ENCODE measurements at places on chromosomes 1 and 21.
A peak's percentile ranks its signal among the peaks of the same experiment; 100 is the strongest.

DNA sequence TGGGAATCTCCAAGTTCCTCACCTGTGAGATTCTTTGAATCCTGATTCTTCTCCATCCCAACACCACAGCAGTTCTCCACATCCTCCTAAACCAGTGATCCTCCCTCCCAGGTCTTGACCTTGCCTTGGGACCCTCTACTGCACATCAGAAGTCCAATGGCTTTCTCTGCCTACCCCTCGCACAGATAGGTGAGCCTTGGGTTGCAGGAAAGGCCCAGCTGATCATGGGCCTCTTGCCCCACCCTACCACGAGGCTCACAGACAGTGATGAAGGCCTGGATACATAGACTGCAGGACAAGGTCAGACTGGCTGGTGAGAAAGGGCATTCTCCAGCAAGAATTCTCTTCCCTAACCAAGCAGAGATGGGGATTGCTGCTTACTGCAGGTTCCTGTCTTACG lies 825 bp downstream of the FABP3 start:
- no peak for DNase-seq

GRCh38 chr21:14741256-14741655 lies 195.1 kb upstream of the SAMSN1 start:
- no peak for DNase-seq

DNA sequence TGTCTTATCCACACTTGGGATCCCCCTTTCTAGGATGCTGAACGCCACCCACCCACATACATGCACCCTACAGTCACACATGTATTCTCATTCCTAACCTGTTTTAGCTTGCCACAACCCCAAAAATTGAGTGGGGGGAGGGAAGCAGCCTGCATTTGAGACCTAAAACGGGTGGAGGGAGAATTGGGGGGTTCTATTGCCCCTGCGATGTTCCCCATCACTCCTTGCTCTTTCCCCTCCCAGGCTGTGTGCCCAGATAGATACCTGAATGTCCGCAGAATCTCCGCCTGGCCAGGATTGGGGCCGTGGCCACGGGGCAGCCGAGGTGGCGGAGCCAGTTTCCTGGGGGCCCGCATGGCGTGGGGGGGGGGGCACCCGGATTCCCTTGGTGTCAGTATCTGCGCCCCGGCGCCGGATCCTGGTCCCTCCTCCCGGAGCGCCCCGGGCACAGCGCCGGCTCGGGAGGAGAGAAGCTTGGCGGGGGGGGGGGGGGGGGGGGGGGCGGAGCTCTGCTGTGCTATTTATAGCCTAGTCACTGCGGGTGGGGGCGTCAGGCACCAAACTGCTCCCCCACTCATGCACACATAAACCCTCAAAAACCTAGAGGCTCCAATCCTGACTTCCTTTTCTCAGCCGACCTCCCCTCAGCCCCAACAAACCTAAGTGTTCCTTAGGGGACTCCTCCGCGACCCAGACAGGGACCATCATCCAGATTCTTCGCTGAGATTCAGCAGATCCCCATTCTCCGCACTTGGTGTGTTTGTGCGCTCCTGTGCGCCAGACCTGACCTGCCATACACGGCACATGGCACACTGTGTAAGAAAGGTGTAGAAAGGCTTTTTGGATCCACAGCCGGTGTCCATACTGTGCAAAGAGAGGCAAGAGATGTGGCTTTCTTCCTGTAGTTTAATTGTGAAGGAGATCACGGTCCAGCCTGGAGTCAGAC lies 1.9 kb downstream of the ANKRD34A start:
- no peak for DNase-seq

GRCh38 chr1:187336441-187337168 lies 507.9 kb downstream of the PLA2G4A start:
- no peak for DNase-seq

- DNase-seq, result no peak
These were observed 2.3 kb downstream of the PCNT start for GRCh38 chr21:46326110-46326703.

GRCh38 chr1:51549901-51550300 lies 30.8 kb upstream of the EPS15 start:
- no peak for DNase-seq

- DNase-seq, result peak; percentile 87
These were observed 109.6 kb downstream of the KCNN3 start for GRCh38 chr1:154760469-154760933.

- peak; percentile 72 for DNase-seq
These were observed at the start of gene DVL1 for GRCh38 chr1:1349256-1350012. Gene DVL1 (minus strand): TSS chr1:1349418. CDS start chr1:1349065, 353 bp downstream.

DNA sequence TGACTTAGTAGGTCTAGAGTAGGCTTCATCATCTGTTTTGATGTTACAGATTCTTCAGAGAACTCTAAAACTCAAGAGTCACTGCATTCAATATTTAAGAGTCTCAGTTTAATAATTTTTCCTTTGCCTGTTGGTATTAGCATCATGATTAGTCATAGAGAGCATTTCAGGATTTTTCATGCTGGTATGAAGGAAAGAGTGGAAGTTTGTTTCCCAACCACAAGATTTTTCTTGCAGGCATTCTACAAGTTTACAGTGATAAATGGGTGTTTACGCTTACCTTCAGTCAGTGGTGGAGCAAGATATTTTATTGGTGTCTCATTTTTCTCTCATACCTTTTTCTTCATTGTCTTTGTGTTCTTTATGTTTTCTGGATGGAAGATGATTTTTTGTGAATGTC lies 58.4 kb upstream of the MYOCOS start:
- no peak for DNase-seq

- DNase-seq, result no peak
These were observed 22.7 kb upstream of the ACTL8 start for GRCh38 chr1:17732475-17732874.

DNA sequence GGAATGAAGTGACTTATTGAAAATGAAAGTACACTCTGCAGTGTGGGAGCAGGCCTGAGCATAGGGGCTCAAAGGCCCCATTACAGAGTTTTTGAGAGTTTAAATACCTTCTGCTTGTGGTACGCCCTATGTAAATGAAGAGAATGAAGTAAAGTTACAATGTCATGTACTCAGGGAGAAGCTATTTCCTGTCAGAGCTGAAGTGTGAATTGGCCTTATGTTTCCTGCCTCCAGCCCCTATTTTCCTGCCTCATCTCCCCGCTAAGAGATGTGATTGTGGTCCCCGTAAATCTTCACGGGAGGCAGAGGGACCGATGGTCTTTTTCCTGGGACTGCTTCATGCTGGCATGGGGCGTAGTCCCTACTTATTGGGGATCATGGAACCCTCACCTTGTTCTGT lies 2.5 kb upstream of the ZNF683 start:
- DNase-seq, result no peak

GRCh38 chr1:147204080-147204479 lies 21.1 kb downstream of the FMO5 start:
- DNase-seq, result no peak

GRCh38 chr1:92108631-92109030 lies 28.5 kb downstream of the BTBD8 start:
- DNase-seq, result no peak

DNA sequence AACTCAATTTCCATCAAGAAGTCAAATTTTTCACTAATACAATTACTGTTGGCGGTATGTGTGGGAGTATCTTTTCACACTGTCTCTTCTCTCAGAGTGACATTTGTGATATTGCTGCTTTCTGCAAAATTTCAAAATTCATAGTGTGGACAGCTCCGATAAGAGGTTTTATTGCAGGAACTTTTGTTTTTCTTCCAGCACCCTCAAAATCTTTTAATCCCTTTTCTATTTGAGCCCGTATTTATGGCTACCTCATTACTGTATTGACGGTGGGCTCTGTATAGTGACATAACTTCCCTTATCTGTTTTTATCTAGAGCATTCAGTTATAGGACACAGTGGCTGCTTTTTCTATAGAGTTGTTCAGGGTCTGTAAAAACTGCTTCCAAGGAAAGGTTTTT lies 794.4 kb upstream of the TMPRSS15 start:
- DNase-seq, result no peak

GRCh38 chr21:28387220-28387619 lies 605.5 kb downstream of the LTN1 start:
- DNase-seq, result no peak

- DNase-seq, result no peak
These were observed 44.8 kb downstream of the SRSF11 start for GRCh38 chr1:70265946-70266345.

DNA sequence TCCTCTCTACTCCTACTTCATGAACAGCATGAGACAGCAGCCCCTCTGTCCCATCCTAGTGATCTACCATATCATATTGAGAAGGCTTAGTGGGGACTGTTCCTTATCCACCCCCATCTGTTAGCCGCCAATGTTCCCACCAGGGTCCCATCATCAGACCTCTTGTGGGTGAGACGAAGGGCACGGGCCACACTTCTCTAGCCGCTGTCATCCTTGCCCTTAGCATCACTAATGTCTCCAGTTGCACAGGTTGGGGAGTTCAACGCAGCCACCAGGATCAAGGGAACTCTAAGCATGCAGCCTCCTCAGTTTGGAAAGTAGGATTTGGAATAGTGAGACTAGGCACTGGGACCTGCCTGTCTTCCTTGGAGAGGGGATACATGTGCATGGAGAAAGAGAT lies 20.1 kb downstream of the INKA2 start:
- no peak for DNase-seq

DNA sequence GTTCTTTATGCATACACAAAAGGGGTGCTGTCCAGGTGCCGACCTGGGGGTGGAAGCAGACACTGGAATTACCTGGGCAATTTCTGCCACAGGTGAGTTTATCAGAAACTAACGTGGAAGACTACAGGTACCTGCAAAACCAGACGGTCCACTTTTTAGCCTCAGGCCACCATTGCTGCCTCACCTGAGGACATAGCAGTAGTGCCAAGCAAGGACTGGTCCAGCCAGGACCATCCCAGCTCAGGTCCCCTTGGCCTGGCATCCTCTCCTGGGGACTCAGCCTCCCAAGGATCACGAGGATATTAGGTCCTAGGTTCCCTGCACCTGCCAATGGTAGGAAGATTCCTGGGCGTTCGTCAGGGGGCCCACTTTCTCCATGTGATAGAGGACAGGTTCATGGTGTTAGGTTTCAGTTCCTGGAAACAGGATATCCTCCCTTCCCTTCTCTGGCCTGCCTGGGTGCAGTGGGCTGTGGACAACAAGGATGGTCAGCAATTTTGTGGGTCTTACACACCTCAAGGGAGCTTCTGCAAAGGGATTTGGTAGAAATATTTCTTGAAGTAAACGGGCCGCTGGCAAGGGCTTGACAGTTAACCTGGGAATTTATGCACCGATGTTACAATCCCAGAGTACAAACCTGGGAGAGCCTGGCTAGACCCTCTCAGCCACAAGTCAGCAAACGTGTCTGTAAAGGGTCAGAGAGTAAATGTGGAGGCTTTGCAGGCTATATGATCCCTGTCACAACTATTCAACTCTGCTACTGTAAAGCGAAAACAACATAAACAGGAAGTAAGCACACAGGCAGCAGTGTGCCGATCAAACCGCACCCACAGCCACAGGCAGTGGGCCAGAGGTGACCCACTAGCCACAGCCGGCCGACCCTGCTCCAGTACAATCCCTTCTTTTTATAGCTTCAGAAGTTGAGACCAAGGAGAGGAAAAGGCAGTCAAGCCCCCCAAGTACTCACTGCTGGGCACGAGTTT lies 71.4 kb upstream of the RAB4A start:
- DNase-seq, result peak; percentile 14

DNA sequence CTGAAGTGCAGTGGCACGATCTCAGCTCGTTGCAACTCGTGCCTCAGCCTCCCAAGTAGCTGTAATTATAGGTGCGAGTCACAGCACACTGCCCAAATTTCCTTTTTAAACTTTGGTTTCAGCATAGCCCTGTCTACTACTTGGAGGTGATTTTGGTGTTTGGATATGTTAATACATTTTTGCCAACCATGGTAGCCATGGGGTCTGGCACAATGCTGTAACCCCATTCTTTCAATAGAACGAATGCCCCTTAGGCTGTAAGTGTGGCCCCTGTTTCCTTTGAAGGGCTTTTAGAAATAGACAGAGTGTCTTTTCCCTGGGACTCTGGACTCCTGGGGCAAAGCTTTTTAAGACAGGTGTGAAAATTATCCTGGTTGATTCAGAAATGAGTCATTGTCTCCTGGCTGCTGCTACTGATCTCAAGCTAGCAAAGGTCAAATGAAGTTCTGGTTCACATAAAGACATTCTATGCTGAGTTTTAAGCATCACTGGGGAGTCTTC lies 141.1 kb upstream of the RUNX1 start:
- DNase-seq, result no peak

DNA sequence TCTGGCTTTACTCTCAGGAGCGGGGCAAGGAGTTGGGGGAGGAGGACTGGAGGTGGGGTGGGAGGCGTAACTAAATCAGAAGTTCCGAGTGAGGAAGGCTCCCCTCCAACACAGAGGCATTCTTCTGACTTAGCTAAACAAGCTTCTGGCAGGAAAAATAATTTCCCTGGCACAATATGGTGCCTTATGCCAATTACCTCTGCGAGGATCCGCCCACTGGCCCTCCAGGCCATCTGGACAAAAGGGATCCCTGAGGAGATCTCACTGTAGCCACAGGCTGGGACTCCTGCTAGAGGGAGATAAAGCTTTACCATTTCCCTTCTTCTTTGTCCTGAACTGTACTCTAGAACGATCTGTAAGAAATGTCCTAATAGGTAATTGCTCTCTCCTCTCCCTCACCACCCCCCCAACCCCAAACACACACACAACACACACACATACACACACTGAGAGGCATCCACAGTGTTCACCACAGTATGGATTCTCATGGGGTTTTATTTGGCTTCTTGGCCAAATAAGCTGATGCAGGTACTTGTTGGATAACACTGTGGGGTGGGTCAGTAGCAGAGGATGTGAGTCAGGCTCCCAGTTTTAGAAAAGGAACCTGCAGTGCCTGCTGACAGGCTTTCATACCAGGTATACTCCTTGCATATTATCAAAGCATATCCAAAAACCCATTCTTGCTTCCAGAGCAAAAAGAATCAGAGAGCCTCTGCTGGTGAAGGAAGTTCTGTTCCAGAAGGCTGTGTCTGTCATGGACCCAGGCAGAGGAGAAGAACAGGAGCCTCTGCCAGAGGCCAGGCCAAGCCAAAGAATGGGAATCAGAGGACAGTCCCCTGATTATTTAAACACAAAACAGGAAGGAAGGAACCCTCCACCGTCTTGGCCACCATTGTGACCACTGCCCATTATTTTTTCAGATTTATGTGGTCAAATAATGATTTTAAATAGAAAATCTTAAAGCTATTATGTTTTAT lies 169.1 kb downstream of the C1orf21 start:
- no peak for DNase-seq

DNA sequence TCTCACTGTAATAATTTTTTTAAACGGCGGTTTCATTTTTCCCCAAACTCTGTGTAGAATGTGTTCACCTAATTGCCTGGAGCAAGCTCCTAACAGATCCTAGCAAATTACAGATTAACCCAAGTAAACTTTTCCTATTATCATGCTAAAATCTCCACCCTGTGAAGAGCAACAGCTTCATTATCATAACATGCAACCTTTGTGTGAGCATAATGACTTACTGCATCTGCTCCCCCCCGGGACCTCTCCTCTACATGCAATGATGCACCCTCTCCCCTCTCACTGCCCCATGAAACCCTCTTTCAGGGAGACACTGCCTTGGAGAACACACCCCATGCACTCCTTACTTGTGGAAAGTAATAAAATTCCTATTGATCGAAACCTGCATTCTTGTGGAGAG lies 717.0 kb upstream of the TMPRSS15 start:
- DNase-seq, result no peak

All from activated gamma-delta T cell treated with Interleukin-2 at 50 U/mL for 16 hours (primary cell).